ENCODE measurements at places on chromosomes 1 and 21. TPM values are rescaled to one million over a fixed set of nuclear protein-coding genes. Genes with fewer than 3 reads are reported as not detected.

The CLEC20A gene
- total RNA-seq, result not detected

The DLGAP3 gene
- 44.8 TPM for total RNA-seq

The IL10 gene
- total RNA-seq, result not detected

The TACSTD2 gene
- total RNA-seq, result not detected

The TEX38 gene
- not detected for total RNA-seq

The PBX1 gene
- total RNA-seq, result 98.7 TPM

The SYT14 gene
- 18.1 TPM for total RNA-seq

- peaks cover 6% of the 10 kb centered on the region for H3K36me3 ChIP-seq
- no peak overlapping the region for H3K27ac ChIP-seq
- H3K4me1 ChIP-seq, result peaks cover 17% of the 10 kb centered on the region
Observed at GRCh38 chr1:151313501-151313900, 13.7 kb downstream of the PI4KB start.

- no peaks in the 10 kb centered on the region for H3K36me3 ChIP-seq
- DNase-seq, result peak; percentile 78
- no peak overlapping the region for H3K27ac ChIP-seq
Observed at GRCh38 chr1:13813398-13814012, 113.5 kb downstream of the PRDM2 start.

DNA sequence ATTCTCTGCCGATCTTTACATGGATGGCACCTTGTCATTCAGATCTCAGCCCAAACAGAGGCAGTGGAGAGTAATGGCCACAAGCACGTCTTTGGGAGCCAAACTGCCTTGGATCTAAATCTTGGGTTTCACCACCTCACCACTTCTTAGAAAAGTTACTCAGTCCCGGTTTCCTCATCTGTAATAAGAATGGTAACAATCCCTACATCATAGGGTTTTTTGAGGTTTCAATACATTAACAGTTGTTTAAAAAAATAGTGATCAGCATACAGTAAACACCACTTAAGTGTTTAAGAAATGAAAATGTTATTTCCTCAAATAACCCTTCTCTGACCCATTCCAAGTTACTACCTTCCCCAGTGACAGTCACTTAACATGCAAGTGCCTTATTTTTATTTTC is 38.5 kb upstream of the KCNA3 start:
- H3K27ac ChIP-seq, result no peak overlapping the region
- DNase-seq, result no peak
- peaks cover 11% of the 10 kb centered on the region for H3K4me1 ChIP-seq
- no peaks in the 10 kb centered on the region for H3K36me3 ChIP-seq
- peaks cover under 1% of the 10 kb centered on the region for H3K27me3 ChIP-seq

- no peak overlapping the region for H3K27ac ChIP-seq
- H3K4me3 ChIP-seq, result peak overlapping the region; percentile 55
- H3K36me3 ChIP-seq, result no peaks in the 10 kb centered on the region
- peaks cover 7% of the 10 kb centered on the region for H3K27me3 ChIP-seq
- DNase-seq, result no peak
- H3K4me1 ChIP-seq, result peaks cover 50% of the 10 kb centered on the region
Observed at GRCh38 chr1:54460861-54461387, 54.7 kb upstream of the SSBP3 start.

DNA sequence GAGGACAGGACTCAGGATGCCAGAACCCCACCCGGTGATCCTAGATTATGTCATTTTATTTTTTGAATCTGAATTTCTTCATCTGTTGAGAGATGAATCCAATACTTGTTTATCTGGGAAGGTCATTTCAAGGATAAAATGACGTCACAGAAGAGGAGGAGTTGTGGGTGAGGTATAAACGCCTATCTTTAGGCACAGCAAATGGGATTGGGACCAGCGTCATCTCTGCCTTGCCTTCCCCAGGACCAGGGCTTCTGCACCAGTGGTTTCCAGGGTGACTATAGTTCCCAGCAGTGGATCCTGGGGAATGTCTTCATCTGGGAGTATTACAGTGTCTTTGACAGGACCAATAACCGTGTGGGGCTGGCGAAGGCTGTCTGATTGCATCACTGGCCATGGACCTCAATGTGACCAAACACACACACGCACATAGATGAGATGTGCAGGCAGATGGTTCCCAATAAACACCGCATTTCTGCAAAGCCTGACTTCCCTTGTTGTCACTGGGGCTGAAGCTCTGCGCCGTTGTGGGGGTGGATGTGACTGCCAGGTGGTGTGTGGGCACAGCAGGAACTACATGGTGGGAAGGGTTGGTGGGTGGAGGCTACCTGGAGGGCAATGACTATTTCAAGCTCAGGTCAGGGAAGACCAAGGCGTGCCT is 28.1 kb downstream of the KCNA10 start:
- peaks cover 7% of the 10 kb centered on the region for H3K4me1 ChIP-seq
- H3K27me3 ChIP-seq, result peaks cover 10% of the 10 kb centered on the region
- DNase-seq, result no peak
- H3K4me3 ChIP-seq, result no peak overlapping the region

- no peaks in the 10 kb centered on the region for H3K36me3 ChIP-seq
- no peak overlapping the region for H3K27ac ChIP-seq
- H3K27me3 ChIP-seq, result no peaks in the 10 kb centered on the region
- no peak for DNase-seq
- no peak overlapping the region for H3K4me3 ChIP-seq
Observed at GRCh38 chr1:111490220-111490619, 13.2 kb downstream of the ADORA3 start.

GRCh38 chr1:178931858-178932551 is 61.1 kb upstream of the ANGPTL1 start:
- no peak for DNase-seq
- H3K4me1 ChIP-seq, result peaks cover 3% of the 10 kb centered on the region
- H3K4me3 ChIP-seq, result no peak overlapping the region
- H3K27me3 ChIP-seq, result no peaks in the 10 kb centered on the region
- no peaks in the 10 kb centered on the region for H3K36me3 ChIP-seq

- no peaks in the 10 kb centered on the region for H3K36me3 ChIP-seq
- no peak overlapping the region for H3K4me3 ChIP-seq
- no peak for DNase-seq
Observed at GRCh38 chr1:47932743-47933142, 64.4 kb downstream of the TRABD2B start.

GRCh38 chr1:207810173-207810572 is 58.3 kb downstream of the CD46 start:
- no peak overlapping the region for H3K27ac ChIP-seq
- H3K36me3 ChIP-seq, result no peaks in the 10 kb centered on the region
- H3K4me1 ChIP-seq, result peaks cover 17% of the 10 kb centered on the region
- DNase-seq, result no peak
- no peak overlapping the region for H3K4me3 ChIP-seq
- peaks cover 7% of the 10 kb centered on the region for H3K27me3 ChIP-seq

DNA sequence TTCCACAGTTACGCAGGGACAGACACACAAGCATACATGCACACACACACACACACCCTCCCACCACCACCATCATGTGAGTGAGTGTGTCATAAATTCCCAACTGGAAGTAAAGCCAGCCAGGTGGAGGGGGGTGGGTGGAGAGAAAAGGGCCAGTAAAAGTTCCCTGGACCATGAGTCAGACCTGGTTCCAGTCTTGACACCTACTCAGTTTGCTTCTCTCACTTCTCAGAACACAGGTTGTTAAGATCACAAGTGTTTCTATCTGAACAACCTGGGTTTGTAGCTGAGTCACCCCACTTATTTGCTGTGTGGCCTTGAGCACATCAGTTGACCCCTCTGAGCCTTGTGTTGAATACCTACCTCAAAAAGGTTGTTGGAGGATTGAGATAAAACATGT is 9.6 kb downstream of the EPHA10 start:
- H3K36me3 ChIP-seq, result no peaks in the 10 kb centered on the region
- no peak overlapping the region for H3K27ac ChIP-seq
- H3K4me3 ChIP-seq, result no peak overlapping the region
- no peaks in the 10 kb centered on the region for H3K4me1 ChIP-seq
- peaks cover 15% of the 10 kb centered on the region for H3K27me3 ChIP-seq

DNA sequence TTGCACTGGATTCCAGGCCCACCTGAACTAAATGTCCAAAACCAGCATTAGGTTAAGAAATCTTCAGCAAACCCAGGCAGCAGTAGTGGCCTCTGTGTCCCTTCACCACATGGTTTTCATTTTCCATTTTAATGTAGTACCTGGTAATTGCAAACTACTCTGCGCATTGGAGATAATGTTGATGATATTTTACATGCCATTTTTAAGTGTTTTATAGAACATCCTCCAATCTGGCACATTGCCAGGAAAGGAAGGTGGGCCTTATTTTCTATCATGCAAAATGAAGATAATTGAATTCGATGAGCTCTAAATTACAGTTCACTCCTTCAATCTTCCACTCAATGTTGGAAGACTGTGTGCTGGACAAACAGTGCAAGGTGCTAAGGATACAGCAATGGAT is 89.5 kb downstream of the ZC3H11B start:
- H3K36me3 ChIP-seq, result no peaks in the 10 kb centered on the region
- H3K27me3 ChIP-seq, result no peaks in the 10 kb centered on the region
- peaks cover 1% of the 10 kb centered on the region for H3K4me1 ChIP-seq
- H3K27ac ChIP-seq, result no peak overlapping the region
- DNase-seq, result no peak
- H3K4me3 ChIP-seq, result no peak overlapping the region

DNA sequence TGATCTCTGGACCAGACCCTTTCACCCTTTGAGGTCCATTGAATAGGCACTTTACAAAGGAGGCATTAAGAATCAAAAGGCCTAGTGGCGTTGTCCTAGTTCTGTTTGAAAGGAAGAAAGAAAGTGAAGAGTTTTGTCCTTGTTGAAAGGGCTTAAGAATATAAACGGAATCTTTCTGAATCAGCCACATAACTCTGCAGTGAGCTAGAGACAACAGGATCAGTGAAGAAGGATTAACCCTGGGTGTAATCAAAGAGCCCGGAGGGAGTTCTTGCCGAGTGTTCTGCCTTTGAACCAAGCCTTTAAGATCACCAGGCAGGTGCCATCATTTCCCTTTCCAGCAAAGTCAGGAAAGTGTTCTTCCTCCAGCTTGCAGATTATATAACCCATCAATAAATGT is 54.8 kb upstream of the CNTN2 start:
- DNase-seq, result no peak
- H3K27ac ChIP-seq, result no peak overlapping the region
- no peak overlapping the region for H3K4me3 ChIP-seq

- no peak for DNase-seq
- no peaks in the 10 kb centered on the region for H3K4me1 ChIP-seq
- H3K27ac ChIP-seq, result no peak overlapping the region
- no peaks in the 10 kb centered on the region for H3K27me3 ChIP-seq
- no peaks in the 10 kb centered on the region for H3K36me3 ChIP-seq
- H3K4me3 ChIP-seq, result no peak overlapping the region
Observed at GRCh38 chr1:110875216-110875731, 2.3 kb downstream of the CD53 start.

- no peaks in the 10 kb centered on the region for H3K27me3 ChIP-seq
- H3K4me1 ChIP-seq, result no peaks in the 10 kb centered on the region
- H3K4me3 ChIP-seq, result no peak overlapping the region
- DNase-seq, result no peak
- H3K27ac ChIP-seq, result no peak overlapping the region
- no peaks in the 10 kb centered on the region for H3K36me3 ChIP-seq
Observed at GRCh38 chr1:182575540-182576149, 13.4 kb downstream of the RNASEL start.

DNA sequence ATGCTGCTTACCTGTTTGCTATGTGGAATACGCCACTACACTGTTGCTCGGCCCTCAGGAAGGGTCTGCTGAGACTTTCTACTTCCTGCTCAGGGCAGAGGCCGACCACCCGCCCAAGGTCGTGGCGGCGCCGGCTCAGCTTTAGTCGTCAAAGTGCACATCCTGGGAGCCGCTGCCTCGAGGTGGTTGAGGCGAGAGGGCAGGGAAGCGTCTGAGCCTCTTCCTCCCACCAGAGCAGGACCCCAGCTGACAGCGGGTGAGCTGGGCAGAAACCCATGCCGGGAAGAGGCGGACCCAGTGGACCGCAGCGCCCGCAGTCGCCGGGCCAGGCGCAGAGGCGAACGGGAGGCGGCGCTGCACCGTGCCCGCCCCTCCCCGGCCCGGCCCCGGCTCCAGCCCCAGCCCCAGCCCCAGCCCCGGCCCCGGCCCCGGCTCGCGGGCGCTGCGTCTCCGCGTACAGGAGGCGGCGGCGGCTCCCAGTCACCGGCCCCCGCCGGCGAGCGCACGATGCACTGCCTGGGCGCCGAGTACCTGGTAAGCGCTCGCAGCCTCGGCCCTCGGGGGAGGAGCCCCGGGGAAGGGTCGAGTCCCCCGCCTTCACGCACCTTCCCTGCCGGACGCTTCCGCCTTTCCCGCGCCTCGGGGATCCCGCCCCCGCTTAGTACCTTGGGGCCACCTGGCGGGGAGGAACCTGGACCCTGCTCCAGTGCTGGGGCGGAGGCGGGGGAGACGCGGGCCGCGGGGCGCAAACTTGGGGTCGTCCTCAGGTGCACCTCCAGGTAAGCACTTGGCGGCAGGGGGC is at the start of gene SLC44A3:
Gene SLC44A3, plus strand, starts transcription at position 413 of the 802 bp plus-strand sequence. Its CDS starts 95 bp downstream, at position 508.
- H3K4me3 ChIP-seq, result peak within 1 kb of the TSS; percentile 95
- H3K27ac ChIP-seq, result peak within 1 kb of the TSS; percentile 98
- peaks cover 10% of the 10 kb centered on the region for H3K36me3 ChIP-seq
- peaks cover 23% of the 10 kb centered on the region for H3K27me3 ChIP-seq
- peak; percentile 75 for DNase-seq

DNA sequence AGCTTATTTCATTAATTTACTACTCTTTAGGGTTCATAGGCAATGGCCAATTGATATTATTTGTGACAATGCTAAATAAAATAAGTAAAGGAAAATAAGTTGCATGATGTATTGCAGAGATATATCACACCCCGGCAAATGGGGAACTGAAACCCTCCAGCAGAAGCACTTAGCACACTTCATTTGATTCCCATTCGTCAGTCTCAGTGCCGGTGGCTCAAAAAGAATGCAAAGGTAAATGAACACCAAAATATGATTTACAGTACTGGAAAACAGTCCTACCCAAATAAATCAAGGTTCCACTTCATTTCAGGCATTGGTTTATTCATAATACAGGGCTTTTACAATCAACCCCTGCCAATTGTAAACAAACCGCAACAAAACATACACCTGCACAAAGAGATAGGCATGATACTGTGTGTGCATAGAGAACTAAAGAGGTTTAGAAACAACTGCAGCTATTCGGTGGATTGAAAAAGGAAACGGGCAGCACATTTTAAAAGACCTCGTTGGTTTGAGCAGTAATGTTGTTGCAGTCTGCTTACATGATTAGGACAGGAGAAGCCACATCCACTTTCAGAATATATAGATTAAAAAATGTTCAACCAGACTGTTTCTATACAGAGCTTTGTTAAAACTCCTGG is 1019.2 kb downstream of the TTLL7 start:
- no peak overlapping the region for H3K27ac ChIP-seq
- no peaks in the 10 kb centered on the region for H3K36me3 ChIP-seq
- peaks cover 7% of the 10 kb centered on the region for H3K4me1 ChIP-seq
- no peak overlapping the region for H3K4me3 ChIP-seq

GRCh38 chr1:221302810-221303209 is 423.6 kb downstream of the HLX start:
- no peaks in the 10 kb centered on the region for H3K27me3 ChIP-seq
- no peak overlapping the region for H3K4me3 ChIP-seq
- no peak overlapping the region for H3K27ac ChIP-seq
- no peak for DNase-seq

DNA sequence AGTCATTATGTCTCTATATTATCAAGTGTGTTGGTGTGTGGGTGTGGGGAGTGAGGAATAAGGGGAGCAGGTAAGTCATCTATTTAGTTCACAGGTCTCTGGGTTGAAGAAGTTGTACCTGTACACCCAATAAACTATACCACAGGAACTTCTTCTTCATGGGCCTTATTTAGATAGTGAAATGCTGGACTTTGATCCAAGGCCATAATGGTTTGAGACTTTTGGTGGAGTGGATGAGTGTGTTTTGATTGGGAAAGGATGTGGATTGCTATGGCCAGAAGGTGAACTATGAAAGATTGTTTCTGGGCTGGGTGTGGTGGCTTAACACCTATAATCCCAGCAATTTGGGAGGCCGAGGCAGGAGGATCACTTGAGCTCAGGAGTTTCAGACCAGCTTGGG is 7.0 kb upstream of the ZMYM6 start:
- H3K4me3 ChIP-seq, result no peak overlapping the region
- H3K36me3 ChIP-seq, result no peaks in the 10 kb centered on the region
- H3K27ac ChIP-seq, result no peak overlapping the region

Measured in glutamatergic neuron (in vitro differentiated cells).